Left colon (tissue), 2 donors: ENCODE measurements at places on chromosomes 1 and 21.

- DNase-seq, result no peak
These were observed 253.6 kb downstream of the HMCN1 start for GRCh38 chr1:185987611-185988321.

DNA sequence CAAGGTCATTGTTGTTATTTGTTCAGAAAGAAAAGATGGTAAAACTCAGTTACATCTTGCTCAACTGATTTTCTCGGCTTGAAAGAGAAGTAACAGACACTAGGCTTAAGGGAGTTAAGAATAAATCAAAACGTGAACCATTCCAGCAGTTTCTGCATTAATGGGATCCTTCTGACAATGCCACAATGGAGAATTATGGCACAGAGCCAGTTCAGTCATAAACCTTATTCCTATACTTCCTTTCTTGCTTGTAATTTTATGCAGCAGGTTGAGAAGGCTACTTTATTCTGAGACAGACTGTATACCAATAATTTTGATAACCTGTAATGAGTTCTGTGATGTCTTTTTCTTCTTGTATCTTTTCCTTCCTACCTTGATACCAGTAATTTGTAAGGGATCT is 167.0 kb downstream of the C1orf21 start:
- no peak for DNase-seq

DNA sequence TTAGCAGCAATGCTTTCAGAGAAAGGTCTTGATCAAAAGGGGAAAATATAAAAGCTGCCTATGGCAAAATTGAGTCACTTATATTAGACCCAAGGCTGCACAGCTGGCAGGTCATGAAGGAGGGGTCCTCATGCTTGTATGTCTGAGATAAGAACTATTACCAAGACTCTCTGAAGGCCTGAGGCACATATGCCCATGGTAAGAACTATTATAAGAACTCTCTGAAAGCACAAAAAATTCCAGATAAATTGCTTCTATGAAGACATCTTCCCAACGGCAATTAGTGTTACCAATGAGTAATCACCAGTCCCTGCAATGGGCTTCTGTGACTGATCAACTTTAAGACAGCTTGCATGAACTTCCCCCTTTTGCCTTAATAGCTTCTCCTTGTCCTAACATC is 42.8 kb upstream of the LRIF1 start:
- DNase-seq, result no peak

- no peak for DNase-seq
These were observed 7.0 kb downstream of the ENSA start for GRCh38 chr1:150622303-150622975.

DNA sequence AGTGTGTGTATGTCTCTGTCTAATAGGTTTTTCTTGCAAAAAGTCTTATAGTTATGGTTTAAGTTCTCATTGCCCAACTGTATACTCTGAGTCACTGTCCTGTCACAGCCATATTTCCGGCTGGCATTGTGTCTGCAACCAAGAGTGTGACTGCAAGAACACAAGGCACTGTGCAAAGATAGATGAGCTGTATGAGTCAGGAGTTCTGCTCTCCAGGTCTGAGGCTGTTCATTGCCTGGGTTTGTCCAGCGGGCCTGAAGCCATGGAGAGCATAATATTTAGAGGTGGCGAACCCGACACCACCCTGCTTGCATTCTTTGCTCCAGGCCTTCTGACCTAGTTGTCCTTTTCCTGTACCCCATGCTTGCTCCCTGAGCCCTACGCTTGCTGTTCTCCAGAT is 50.9 kb upstream of the CNIH3 start:
- DNase-seq, result no peak

DNA sequence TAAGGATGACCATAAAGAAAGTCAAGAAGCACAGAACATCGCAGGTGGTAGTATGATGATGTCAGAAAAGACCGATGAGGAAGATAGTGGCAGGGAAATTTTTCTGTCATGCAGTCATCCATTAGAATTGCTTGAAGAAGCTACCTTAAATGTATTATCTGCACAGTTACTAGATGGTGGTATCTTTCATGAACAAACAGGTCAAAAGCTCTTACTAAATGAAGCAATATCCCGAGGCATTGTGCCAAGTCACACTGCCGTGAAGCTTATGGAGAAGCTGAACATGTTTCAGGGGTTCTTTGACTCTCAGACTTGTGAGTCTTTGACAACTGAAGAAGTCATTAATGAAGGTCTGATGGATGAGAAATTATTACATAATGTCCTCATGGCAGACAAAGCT is 128.8 kb downstream of the MACF1 start:
- no peak for DNase-seq
